ENCODE measurements at places on chromosomes 3 and 15. TPM values are rescaled to one million over a fixed set of nuclear protein-coding genes. Genes with fewer than 3 reads are reported as not detected.

- H3K4me3 ChIP-seq, result no peak overlapping the region
- no peak for DNase-seq
- H3K27me3 ChIP-seq, result no peaks in the 10 kb centered on the region
These were observed 104.6 kb upstream of the SKOR1 start for GRCh38 chr15:67720556-67721175.

DPPA2 gene
- not detected for total RNA-seq

HDGFL3 gene
- total RNA-seq, result 82.2 TPM

FGD5 gene
- 18.1 TPM for total RNA-seq

- no peaks in the 10 kb centered on the region for H3K4me1 ChIP-seq
- no peak overlapping the region for H3K27ac ChIP-seq
- H3K4me3 ChIP-seq, result no peak overlapping the region
- no peaks in the 10 kb centered on the region for H3K27me3 ChIP-seq
- H3K36me3 ChIP-seq, result no peaks in the 10 kb centered on the region
- DNase-seq, result no peak
These were observed 321.4 kb upstream of the GBE1 start for GRCh38 chr3:82082796-82083195.
